ENCODE measurements at places on chromosomes 12 and 14. TPM values are rescaled to one million over a fixed set of nuclear protein-coding genes. Genes with fewer than 3 reads are reported as not detected.

GRCh38 chr14:51774209-51774608 lies 86.2 kb upstream of the GNG2 start:
- DNase-seq: no peak

DNA sequence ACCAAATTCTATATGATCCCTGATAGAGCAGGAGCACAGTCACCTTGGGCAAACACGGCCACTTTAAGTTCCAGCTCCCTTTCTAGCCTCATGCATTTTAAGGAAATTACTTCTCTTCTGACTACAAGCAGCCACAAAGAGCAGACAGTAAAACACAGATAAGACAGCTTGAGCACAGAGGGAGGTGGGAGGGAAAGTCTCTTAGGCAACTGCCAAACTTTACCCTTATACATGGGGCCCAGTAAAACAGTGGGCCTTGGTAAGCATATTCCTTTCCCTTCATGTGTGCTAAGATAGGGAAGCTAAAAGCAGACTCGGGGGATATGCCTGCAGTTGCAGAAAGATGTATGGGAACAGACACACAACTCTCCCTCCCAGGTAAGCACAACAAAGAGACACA lies 235.9 kb downstream of the CPNE8 start:
- no peak for DNase-seq

GRCh38 chr14:63178912-63179311 lies 25.3 kb upstream of the RHOJ start:
- DNase-seq: peak; percentile 99

RPL10L gene
- total RNA-seq: not detected

DNA sequence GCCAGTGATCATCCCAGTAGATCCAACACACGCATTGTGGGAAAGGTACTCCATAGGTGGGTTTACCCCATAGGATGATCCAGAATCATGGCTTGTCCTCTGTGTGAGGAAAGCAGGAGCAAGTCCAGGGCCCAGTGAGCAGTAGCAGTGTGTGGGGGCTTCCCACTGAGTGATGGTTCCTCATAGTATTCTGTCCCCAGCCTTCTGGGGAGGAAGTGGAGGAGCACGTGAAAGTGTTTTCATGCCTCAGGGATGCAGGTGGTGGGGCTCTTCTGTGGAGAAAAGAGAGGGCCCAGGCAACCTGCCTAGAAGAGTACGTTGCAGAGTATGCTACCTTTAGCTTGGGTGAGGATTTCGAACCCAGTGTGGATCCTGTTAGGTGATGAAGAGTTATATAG lies 56.5 kb downstream of the SUSD6 start:
- DNase-seq: no peak

GRCh38 chr14:66709291-66709690 lies 201.3 kb downstream of the GPHN start:
- peak; percentile 72 for DNase-seq

TMEM229B gene
- total RNA-seq: 0.50 TPM

GRCh38 chr12:16168078-16168477 lies 109.4 kb downstream of the SLC15A5 start:
- DNase-seq: peak; percentile 64
